Uterus (tissue), 4 donors: ENCODE measurements at places on chromosomes 16 and 17.

DNA sequence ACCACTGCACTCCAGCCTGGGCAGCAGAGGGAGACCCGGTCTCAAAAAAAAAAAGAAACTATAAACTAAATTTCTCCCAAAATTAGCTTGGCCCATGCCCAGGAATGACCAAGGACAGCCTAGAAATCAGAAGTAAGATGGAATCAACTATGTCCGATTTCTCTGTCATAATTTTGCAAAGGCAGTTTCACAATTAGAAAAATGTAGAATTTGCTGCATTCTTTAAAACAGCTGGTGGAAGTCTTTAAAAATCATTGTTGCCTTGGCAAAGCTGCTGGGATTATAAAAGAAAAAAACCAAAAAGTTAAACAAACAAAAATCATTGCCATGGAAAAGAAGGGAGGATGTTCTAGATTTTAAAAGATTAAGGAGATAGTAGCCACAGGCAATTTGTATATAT lies 32.4 kb downstream of the WWP2 start:
- H3K36me3 ChIP-seq = no peaks in the 10 kb centered on the region
- H3K27me3 ChIP-seq = no peaks in the 10 kb centered on the region
- no peak for DNase-seq
- no peak overlapping the region for H3K4me3 ChIP-seq
- H3K4me1 ChIP-seq = no peaks in the 10 kb centered on the region

- H3K27ac ChIP-seq = no peak overlapping the region
- H3K27me3 ChIP-seq = no peaks in the 10 kb centered on the region
- H3K4me1 ChIP-seq = no peaks in the 10 kb centered on the region
Observed at GRCh38 chr16:3474136-3474779, 21.0 kb downstream of the C16orf90 start.

- H3K27me3 ChIP-seq = no peaks in the 10 kb centered on the region
- H3K27ac ChIP-seq = no peak overlapping the region
- no peak for DNase-seq
- no peaks in the 10 kb centered on the region for H3K36me3 ChIP-seq
- H3K4me3 ChIP-seq = no peak overlapping the region
Observed at GRCh38 chr17:65438708-65439294, 122.6 kb downstream of the AXIN2 start.

GRCh38 chr16:77843405-77843804 lies 55.0 kb downstream of the VAT1L start:
- H3K36me3 ChIP-seq = no peaks in the 10 kb centered on the region
- no peak for DNase-seq
- no peaks in the 10 kb centered on the region for H3K27me3 ChIP-seq
